ENCODE measurements at places on chromosomes 1 and 21.

DNA sequence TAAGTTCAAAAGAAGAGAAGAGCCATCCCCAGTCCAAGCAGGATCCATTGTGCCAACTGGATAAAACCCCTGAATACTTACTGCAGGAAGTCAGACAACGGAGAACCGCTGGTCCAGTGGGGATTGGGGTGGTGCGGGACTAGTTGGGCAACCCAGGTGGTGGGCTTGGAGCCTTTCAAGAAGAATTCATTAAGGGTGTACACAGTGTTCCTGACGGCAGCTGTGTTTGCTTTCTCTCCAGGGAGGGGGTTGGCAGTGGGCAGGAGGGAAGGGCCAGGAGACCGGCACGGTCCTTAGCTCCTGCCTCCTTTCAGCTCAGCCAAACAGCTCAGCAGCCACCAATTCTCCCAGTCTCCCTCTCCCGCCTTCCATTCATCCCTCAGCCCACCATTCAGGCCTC, 7.1 kb upstream of the CDK18 start:
- DNase-seq: no peak

- no peak for DNase-seq
Observed at GRCh38 chr1:194474701-194475100, 1288.3 kb upstream of the B3GALT2 start.

DNA sequence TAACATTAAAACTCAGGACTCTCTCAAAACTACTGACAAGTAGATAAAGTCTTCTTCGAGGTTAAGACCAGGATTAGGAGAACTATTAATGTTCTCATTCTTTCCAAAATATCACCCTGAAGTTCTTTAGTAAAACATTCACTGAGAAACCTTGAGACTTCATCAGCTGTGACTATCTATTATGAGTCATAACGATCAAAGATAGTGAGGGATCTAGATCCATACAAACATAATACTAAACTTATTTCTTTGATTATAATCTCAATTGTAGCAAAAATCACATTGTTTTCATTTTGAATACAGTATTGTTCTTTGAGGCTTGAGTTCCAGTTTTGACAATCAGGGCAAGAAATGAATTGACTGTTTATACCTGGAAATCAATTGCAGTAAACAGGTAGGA, 11.1 kb downstream of the PYHIN1 start:
- no peak for DNase-seq

DNA sequence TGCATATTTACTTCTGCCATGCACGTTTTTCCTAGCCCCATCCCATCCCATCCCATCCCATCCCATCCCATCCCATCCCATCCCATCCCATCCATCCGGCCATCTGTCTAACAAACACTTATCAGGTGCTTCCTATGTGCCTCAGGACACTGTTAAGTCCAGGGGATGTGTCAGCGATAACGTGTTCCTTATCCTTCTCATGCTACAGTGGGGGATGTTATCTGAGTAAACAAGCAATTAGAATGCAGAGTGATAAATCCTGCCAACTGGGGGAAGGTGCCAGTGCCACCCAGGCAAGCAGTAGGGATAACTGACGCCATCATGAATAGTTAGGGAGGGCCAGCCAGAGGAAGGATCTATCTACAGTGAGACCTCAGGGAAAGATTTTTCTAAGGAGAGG, 304.2 kb downstream of the CAMTA1 start:
- DNase-seq: no peak

GRCh38 chr1:198674009-198674408, 35.2 kb downstream of the PTPRC start:
- no peak for DNase-seq

GRCh38 chr1:245996811-245997210, 510.3 kb downstream of the SMYD3 start:
- no peak for DNase-seq

DNA sequence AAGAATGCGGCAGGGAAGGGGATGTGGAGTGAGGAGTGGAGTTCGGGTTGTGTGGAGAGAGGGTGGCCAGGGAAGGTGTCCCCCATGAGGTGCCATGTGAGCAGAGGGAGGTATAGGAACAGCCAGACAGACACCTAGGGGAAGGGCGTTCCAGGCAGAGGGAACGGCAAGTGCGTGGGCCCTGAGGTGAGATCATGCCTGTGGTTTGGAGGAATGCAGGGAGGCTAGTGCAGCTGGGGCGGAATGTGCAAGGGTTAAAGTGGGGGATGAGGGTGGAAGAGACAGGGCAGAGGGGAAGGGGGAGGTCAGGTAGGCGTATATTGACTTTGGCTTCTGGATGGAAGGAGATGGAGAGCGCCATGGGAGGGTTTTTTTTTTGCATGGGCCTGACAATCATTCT, 31.6 kb upstream of the PADI6 start:
- no peak for DNase-seq

DNA sequence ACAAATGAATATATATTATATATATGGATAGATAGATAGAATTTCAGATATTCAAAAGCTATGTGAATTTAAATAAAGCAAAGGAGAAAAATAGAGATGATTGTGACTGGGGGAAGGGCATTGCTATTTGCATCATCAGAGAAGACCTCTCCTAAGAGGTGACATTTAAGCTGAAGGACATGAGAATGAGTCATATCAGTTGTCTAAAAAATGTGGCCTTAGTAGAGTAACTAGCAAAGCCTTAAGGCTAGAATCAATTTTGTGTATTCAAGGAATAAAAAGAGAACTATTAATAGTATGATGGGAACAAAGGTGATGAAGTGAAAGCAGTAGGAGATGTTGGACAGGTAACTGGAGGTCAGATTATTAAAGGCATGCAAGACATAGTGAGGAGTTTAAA, 34.8 kb upstream of the SLC35F3 start:
- no peak for DNase-seq

- DNase-seq: no peak
Observed at GRCh38 chr1:113868387-113869083, 3.0 kb downstream of the PTPN22 start.
